ENCODE measurements at places on chromosomes 2 and 18.

GRCh38 chr2:169705927-169706326 is 11.7 kb downstream of the PHOSPHO2 start:
- no peak for DNase-seq

GRCh38 chr2:181374781-181375675 is 82.2 kb upstream of the ITGA4 start:
- DNase-seq: peak; percentile 79

- DNase-seq: no peak
Observed at GRCh38 chr2:133675-134593, 87.6 kb upstream of the FAM110C start.

GRCh38 chr18:58235001-58235436 is 191.0 kb downstream of the NEDD4L start:
- DNase-seq: no peak

DNA sequence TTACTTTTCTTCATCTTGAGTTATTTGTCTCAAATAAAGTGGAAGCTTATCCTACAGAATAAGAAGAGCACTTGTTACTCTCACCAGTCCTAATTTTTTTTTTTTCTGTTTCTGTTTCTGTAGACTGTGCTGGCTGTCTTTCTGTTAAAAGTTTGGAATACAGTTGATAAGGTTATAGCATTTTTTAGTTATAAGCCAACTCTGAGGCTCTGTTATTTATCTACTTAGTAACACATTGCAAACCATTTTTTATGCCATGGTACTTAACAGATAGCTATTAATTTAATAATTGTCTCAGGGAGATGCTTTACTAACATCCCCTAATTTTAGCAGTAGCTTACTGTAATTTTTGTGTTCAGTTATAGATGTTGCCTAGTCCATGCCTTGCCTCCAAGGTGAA is 37.9 kb downstream of the CREB1 start:
- no peak for DNase-seq

GRCh38 chr2:64036034-64036705 is 16.9 kb upstream of the VPS54 start:
- DNase-seq: peak; percentile 74

DNA sequence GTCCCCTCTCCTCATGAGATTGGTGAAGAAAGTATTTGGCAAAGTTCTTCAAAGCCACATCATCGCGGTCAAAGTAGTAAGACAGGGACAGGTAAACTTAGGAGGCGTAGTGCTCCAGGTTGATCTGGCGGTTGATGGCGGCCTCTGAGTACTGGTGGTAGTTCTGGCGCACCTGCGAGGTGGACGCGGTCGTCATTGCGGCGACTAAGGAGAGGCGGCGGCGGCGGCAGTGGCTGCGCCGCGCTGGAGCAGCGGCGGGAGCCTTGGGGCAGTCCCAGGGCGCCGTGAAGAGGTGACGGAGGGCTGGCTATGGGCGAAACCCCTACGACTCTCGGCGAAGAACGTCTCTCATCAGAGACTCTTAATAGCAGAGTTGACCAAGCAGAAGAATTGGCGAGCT is 107.2 kb upstream of the UBE2E3 start:
- DNase-seq: no peak

- DNase-seq: no peak
Observed at GRCh38 chr2:66573416-66573815, 138.5 kb downstream of the MEIS1 start.
